ENCODE measurements at places on chromosomes 2 and 18.

GRCh38 chr2:181463588-181463987 is 6.4 kb downstream of the ITGA4 start:
- H3K36me3 ChIP-seq: no peaks in the 10 kb centered on the region
- no peaks in the 10 kb centered on the region for H3K4me1 ChIP-seq
- H3K27me3 ChIP-seq: no peaks in the 10 kb centered on the region
- H3K4me3 ChIP-seq: no peak overlapping the region
- no peak overlapping the region for H3K27ac ChIP-seq

GRCh38 chr18:36372903-36373311 is 75.4 kb downstream of the FHOD3 start:
- H3K36me3 ChIP-seq: no peaks in the 10 kb centered on the region
- H3K27ac ChIP-seq: peak overlapping the region; percentile 73
- peaks cover 13% of the 10 kb centered on the region for H3K4me1 ChIP-seq
- peak; percentile 71 for DNase-seq

GRCh38 chr2:239548451-239548871 is 147.6 kb upstream of the HDAC4 start:
- no peaks in the 10 kb centered on the region for H3K4me1 ChIP-seq
- H3K27ac ChIP-seq: no peak overlapping the region
- no peak overlapping the region for H3K4me3 ChIP-seq
- DNase-seq: no peak

DNA sequence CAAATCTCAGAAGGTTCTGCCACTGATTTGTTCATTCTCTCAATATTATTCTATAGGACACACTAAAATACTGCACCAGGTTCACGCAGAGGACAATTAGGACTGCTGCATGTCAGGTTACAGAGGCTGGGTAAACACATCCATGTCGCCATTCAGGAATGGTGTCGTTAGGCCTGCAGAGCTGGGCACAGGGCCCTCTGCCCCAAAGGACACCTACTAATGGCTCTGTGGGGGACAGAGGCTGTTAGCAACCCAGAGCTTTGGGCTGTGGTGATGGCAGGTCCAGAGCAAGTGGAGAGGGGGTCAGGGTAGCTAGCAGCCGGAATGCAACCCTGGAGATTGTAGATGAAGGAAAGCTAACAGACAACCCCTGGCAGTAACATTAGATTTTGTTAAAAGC is 115.9 kb downstream of the TTC32 start:
- no peaks in the 10 kb centered on the region for H3K36me3 ChIP-seq
- peak overlapping the region; percentile 25 for H3K27ac ChIP-seq
- H3K4me1 ChIP-seq: peaks cover 19% of the 10 kb centered on the region

DNA sequence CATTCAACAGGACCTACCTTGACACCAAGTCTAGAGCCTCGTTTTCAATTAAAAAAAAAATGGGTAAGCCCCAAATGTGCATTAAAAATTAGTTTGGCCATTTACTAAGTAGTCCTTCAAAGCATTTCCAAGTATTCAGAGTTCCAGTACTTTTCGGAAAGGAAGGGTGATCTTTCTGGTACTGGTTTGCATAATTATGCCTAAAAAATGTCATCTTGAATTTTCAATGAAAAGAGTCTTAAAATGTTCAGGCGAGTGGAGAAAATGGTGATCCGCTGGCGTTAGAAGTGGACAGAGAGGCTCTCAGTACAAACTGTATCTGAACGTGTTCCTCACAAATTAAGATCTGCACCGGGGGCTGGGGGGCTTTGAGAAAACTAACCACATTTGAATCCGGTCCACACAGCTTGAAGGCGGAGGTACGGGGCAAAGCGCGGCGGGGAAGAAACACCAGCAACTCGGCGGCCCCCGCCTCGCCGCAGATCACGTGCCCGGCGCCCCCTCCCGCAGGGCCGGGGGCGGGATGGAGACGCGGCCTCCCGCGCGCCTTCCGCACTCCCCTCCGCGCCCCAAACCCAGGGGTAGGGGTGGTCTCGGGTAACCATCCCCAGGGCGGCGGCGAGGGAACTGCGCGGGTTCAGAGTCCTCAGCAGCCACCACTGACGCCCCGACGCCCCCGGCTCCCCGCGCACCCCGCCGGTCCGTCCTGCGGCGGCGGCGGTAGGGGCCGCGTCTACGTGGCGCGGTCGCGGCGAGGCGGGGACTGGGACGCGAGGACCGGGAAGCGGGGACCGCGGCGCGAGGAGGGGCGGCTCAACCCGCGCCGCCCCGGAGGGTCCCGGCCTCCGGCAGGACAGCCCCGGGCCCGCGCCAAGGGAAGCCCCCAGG is 564 bp downstream of the LPIN2 start:
- H3K36me3 ChIP-seq: peaks cover 6% of the 10 kb centered on the region
- DNase-seq: peak; percentile 80
- H3K4me3 ChIP-seq: peak overlapping the region; percentile 96
- no peaks in the 10 kb centered on the region for H3K27me3 ChIP-seq
- peak overlapping the region; percentile 99 for H3K27ac ChIP-seq

GRCh38 chr2:118089139-118089800 is 999 bp downstream of the INSIG2 start:
- peak overlapping the region; percentile 89 for H3K4me3 ChIP-seq
- DNase-seq: peak; percentile 38
- peak overlapping the region; percentile 84 for H3K27ac ChIP-seq

GRCh38 chr2:205969584-205969983 is 116.4 kb downstream of the INO80D start:
- H3K4me1 ChIP-seq: no peaks in the 10 kb centered on the region
- no peaks in the 10 kb centered on the region for H3K36me3 ChIP-seq
- no peaks in the 10 kb centered on the region for H3K27me3 ChIP-seq
- no peak overlapping the region for H3K27ac ChIP-seq

GRCh38 chr18:55338978-55339650 is 248.9 kb downstream of the TCF4 start:
- no peak overlapping the region for H3K4me3 ChIP-seq
- no peak for DNase-seq
- no peaks in the 10 kb centered on the region for H3K36me3 ChIP-seq
- H3K27ac ChIP-seq: peak overlapping the region; percentile 64
- H3K4me1 ChIP-seq: peaks cover 3% of the 10 kb centered on the region
- H3K27me3 ChIP-seq: no peaks in the 10 kb centered on the region

DNA sequence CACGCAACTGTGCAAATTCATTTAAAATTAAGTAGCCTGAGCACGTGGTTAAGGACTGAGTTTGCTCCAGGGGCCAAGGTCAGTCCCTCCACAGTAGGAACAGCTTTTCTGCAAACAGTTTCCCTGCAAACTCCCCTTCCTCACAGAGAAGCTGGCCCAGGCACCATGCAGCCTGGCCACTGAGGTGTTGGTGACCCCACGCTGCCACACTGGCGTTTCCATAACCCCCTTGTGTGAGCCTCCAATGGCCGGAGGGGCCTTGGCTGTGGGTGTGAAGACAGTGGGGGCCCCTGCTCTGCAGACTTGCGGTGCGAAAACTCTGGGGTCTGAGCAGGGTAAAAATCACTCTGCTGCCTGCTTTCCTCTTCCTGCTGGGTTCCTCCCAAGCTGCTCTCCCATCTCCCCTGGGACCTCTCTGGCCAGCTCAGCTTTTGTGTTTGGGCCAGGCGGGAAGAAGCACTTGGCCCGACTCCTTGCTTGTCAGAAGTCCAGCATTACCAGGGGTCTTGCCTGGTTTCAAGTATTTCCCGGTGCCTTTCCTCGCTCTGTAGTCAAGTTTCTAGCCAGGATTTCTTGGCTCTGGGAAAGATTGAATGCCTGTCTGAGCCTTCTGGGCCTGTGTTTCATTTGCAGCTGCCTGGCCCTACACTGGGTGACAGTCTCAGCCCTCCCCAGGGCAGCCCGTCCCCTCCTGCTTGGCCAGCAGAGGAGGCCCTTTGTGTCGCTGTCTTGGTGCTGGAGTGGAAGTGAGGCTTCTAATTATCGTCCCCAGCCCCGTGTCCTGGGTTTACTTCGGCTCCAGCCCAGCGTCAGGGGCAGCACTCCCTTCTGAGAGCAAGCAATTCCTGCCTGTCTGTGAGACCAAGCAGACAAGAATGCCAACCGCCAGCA is 131.4 kb upstream of the SLC1A4 start:
- peak overlapping the region; percentile 14 for H3K4me3 ChIP-seq
- H3K36me3 ChIP-seq: no peaks in the 10 kb centered on the region
- peak; percentile 51 for DNase-seq
- no peaks in the 10 kb centered on the region for H3K27me3 ChIP-seq
- H3K27ac ChIP-seq: peak overlapping the region; percentile 88

- no peak for DNase-seq
- no peak overlapping the region for H3K4me3 ChIP-seq
- H3K27ac ChIP-seq: no peak overlapping the region
- no peaks in the 10 kb centered on the region for H3K27me3 ChIP-seq
Measured at GRCh38 chr2:119888680-119889079, 124.2 kb upstream of the EPB41L5 start.

DNA sequence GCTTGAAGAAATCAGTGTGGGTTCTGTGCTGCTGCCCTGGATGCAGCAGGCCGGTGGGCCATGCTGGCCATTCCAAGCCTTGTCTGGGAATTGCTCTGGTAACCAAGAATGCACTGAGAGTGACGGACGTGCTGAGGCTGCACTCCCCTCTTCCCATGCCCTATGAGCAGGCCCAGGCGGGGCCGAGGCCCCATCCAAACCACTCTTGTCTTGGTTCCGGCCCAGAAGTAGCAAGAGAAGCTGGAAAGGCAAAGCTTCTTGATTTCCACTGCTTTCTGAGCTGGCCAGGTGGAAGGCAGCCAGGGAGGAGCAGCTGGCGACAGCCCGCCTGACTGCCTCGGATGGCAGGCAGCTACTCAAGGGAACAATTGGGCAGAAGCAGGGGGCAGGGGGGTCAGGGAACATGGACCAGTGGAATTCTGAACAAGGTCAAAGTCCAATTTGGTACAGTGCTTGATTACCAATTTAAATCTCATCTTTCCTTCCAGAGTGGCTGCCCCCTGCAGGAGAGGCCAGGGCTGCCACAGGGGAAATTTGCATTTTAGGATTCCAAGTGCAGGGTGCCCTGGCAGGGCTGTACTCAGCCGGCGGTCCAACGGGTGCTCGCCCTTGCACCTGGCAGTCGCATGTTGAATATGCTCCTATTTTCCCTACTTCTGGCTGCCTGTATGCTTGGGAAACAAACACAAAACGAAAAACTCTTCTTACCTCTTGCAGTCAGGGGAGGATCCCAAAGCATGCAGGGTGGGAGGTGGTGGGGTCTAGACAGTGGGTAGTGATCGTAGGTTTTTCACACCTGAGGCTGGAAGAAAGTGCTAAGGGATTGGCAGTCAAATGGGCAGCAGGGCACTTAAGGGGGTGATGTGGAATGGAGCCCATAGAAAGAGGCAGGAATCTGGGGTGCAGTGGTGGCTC is 67.3 kb downstream of the LIPG start:
- no peaks in the 10 kb centered on the region for H3K36me3 ChIP-seq
- H3K4me3 ChIP-seq: no peak overlapping the region
- no peak overlapping the region for H3K27ac ChIP-seq
- no peak for DNase-seq
- H3K4me1 ChIP-seq: no peaks in the 10 kb centered on the region
- H3K27me3 ChIP-seq: peaks cover 5% of the 10 kb centered on the region

DNA sequence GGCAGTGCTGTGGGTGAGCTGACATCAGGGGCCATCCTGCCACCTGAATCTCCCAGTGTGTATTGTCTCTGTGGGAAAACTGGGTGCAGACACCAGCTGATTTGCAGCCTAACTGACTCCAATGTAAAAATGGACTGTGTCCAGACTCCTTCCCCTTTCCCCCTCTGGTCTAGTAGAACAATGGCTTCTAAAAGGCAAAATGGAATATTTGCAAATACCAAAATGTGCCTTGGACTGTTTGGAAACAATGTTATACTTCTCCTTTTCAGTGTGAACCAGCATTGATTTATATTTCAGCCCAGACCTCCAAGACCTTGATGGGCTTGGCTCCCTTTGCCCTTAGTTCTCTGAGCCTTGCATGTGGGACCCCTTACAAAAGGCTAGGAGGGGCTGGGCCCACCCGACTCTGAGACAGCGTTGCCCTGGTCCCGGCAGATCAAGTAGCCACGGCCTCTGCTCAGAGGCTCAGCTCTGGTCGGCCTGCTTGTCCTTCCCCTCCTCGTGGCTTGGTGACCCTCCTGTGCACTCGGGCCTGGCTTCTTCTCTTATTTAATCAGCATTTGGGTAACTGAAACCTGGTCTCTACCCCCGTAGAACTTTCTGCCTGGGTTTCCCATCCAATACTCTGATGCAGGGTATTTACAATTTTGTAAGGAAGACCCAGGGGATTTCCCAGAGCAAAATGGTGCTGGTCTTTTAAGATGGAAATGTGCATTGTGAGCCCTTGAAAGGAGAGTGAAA is 18.0 kb upstream of the ACKR3 start:
- no peak overlapping the region for H3K4me3 ChIP-seq
- DNase-seq: no peak
- H3K4me1 ChIP-seq: no peaks in the 10 kb centered on the region
- H3K36me3 ChIP-seq: no peaks in the 10 kb centered on the region

GRCh38 chr2:140600116-140600515 is 1530.7 kb downstream of the LRP1B start:
- no peak overlapping the region for H3K27ac ChIP-seq
- H3K27me3 ChIP-seq: no peaks in the 10 kb centered on the region
- no peaks in the 10 kb centered on the region for H3K4me1 ChIP-seq

- H3K4me1 ChIP-seq: no peaks in the 10 kb centered on the region
- no peak overlapping the region for H3K27ac ChIP-seq
- H3K27me3 ChIP-seq: no peaks in the 10 kb centered on the region
- no peak overlapping the region for H3K4me3 ChIP-seq
Measured at GRCh38 chr18:53745224-53745967, 479.1 kb downstream of the MBD2 start.

GRCh38 chr18:681985-682384 is 24.5 kb downstream of the TYMS start:
- no peaks in the 10 kb centered on the region for H3K27me3 ChIP-seq
- no peaks in the 10 kb centered on the region for H3K4me1 ChIP-seq
- no peak overlapping the region for H3K27ac ChIP-seq
- H3K36me3 ChIP-seq: peaks cover 47% of the 10 kb centered on the region
- no peak for DNase-seq
- no peak overlapping the region for H3K4me3 ChIP-seq

GRCh38 chr2:103232865-103233264 is 471.0 kb downstream of the TMEM182 start:
- H3K27ac ChIP-seq: no peak overlapping the region
- no peak overlapping the region for H3K4me3 ChIP-seq
- H3K27me3 ChIP-seq: no peaks in the 10 kb centered on the region
- H3K4me1 ChIP-seq: no peaks in the 10 kb centered on the region

DNA sequence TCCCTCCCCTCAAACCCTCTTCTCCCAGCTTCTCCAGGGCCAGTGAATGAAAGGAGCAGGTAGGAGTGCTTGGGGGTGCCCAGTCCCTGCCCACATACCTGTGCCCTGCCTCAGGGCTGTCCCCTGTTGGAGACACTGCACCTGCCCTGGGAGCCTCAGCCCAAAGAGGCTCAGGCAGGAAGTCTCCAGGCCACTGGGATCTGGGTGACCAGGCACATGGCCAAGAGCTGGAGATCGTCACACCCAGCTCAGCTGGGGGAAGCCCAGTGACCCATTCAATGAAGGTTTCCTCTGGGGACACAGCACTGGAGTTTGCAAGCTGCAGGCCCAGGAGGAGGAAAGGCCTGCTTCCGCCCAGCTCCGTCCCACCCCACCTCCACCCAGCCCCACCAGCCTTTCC is 156.4 kb downstream of the ZFP36L2 start:
- H3K36me3 ChIP-seq: no peaks in the 10 kb centered on the region
- peaks cover 49% of the 10 kb centered on the region for H3K4me1 ChIP-seq
- no peak overlapping the region for H3K4me3 ChIP-seq
- no peaks in the 10 kb centered on the region for H3K27me3 ChIP-seq
- DNase-seq: peak; percentile 81

Data from tibial artery (tissue), 4 donors.